ENCODE measurements at places on chromosomes 1 and 21.

DNA sequence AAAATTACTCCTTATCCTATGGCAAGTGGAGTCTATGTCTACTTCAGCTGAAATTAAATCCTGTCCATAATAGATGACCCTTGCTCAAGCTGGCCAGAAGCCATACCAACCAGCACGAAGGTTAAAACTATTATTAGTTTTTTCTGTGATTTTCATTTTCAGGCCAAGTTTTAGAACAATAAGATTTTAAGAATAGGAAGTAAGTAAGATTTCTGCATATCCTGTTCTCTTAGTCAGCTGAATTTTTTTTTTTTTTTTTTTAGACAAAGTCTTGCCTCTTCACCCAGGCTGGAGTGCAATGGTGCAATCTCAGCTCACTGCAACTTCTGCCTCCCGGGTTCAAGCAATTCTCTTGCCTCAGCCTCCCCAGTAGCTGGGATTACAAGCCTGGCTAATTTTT is 6.1 kb upstream of the RBP7 start:
- no peak for DNase-seq

DNA sequence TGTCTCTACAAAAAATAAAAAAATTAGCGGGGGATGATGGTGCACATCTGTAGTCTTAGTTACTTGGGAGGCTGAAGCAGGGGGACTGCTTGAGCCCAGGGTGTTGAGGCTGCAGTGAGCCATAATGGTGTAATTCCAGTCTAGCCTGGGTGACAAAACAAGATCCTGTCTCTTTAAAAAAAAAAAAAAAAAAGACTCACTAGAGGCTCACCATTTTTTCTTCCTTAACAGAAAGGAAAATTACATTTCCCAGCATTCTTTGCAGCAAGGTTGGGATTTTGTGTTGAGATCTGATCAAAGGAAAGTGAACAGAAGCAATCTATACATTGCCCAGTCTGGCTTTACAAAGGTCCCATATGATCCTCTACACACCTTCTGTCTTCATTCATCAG is 21.5 kb downstream of the GFI1 start:
- DNase-seq = no peak

GRCh38 chr1:169829671-169830070 is 35.0 kb upstream of the METTL18 start:
- no peak for DNase-seq

DNA sequence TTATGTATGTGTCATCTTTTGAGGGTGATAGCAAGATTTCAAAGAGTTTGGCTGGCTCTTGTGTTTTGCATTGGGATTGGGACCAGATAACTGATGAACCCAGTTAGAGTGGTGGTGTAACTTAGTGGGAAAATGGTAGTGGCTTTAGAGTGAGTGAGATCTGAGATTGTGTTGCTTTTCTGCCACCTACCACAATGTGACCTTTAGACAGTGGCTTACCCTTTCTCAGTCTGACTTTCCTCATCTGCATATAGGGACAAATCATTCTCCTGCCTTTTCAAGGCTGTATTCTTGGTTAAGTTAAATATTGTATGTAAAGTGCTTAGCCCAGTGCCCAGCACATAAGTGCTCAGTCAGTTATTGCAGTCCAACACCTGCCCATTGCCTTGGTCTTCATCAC is 31.3 kb downstream of the CENPF start:
- no peak for DNase-seq

- no peak for DNase-seq
Observed at GRCh38 chr1:178300352-178300699, 196.4 kb downstream of the CLEC20A start.

DNA sequence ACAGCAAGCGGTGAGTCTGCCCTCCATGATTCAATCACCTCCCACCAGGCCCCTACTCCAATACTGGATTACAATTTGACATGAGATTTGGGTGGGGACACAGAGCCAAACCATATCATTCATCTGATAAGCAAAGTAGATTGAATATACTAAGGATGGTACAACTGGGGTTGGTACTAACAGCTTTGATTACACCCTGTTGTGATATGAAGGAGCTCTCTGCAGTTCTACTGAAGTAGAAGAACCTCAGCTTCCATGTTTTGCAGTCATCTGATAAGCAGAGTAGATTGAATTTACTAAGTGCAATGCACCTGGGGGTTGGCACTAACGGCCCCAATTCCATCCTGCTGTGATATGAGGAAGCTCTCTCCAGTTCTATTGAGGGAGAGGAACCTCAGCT is 31.1 kb downstream of the RWDD3 start:
- no peak for DNase-seq
